ENCODE measurements at places on chromosomes 12 and 14. TPM values are rescaled to one million over a fixed set of nuclear protein-coding genes. Genes with fewer than 3 reads are reported as not detected.

Gene EGLN3
- total RNA-seq = not detected

Gene P2RX2
- total RNA-seq = not detected

Gene TMTC1
- total RNA-seq = 0.11 TPM

Gene WDR20
- 18.7 TPM for total RNA-seq

Gene MORN3
- 0.33 TPM for total RNA-seq

Gene SSTR1
- not detected for total RNA-seq

Gene TCL1B
- not detected for total RNA-seq

Gene LALBA
- total RNA-seq = not detected

Gene NRL
- 1.3 TPM for total RNA-seq

Gene PDZRN4
- total RNA-seq = not detected

Gene HHIPL1
- total RNA-seq = not detected
